Mesothelial cell of epicardium (in vitro differentiated cells): ENCODE measurements at places on chromosomes 6 and 20. TPM values are rescaled to one million over a fixed set of nuclear protein-coding genes. Genes with fewer than 3 reads are reported as not detected.

The SERPINB6 gene
- 91.4 to 96.8 TPM (median 93.4 TPM) in 3 replicates for total RNA-seq

The TREM2 gene
- not detected in 3 replicates for total RNA-seq

The RHAG gene
- not detected in 3 replicates for total RNA-seq

DNA sequence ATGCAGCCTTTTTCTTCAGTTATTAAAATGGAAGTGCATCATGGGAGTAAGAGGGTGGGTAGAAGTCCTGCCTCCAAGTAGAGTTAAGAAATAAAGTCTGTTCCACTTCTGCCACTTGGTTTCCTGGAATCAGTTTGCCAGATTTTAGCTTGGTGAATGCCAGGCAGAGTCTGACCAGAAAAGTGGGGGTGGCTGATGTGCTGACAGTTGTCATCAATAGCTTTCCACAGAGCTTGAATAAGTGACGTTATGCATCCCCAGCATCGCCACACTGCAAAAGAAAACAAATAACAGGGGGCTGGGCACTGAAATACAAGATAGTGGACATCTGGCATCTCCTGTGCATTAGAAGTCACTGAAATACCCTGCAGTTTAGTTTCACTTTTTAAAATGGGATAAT, 30.8 kb upstream of the CEP162 start:
- H3K36me3 ChIP-seq, result no peaks in the 10 kb centered on the region
- H3K27me3 ChIP-seq, result peaks cover 8% of the 10 kb centered on the region
- no peak overlapping the region for H3K27ac ChIP-seq
- H3K4me1 ChIP-seq, result peaks cover 9% of the 10 kb centered on the region

GRCh38 chr6:153976921-153977693, 61.9 kb upstream of the OPRM1 start:
- H3K27me3 ChIP-seq, result peaks cover 2% of the 10 kb centered on the region
- no peak overlapping the region for H3K27ac ChIP-seq
- H3K4me3 ChIP-seq, result no peak overlapping the region
